ENCODE measurements at places on chromosomes 2 and 18. TPM values are rescaled to one million over a fixed set of nuclear protein-coding genes. Genes with fewer than 3 reads are reported as not detected.
A peak's percentile ranks its signal among the peaks of the same experiment; 100 is the strongest.

DNA sequence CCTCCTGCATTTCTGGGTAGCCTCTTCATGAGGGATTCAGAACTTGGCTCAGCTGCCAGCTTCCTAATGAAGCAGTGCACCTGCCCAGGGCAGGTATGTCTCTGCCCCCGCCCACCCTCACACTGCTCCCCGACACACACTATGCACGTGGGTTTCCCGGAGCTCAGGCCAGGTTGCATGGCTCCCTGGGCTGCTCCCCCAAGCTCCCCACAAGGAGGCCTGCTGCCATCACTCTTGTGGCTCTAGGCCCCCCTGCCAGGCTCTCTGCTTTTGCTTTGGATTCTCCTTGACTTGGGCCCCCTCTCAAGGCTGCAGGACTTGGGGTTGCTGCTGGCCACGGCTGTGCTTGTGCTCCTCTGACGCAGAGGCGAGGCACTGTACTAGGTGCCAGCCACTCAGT is 43.6 kb downstream of the ADD2 start:
- no peak for DNase-seq

BOLA3 gene
- 37.3 TPM for total RNA-seq

DNA sequence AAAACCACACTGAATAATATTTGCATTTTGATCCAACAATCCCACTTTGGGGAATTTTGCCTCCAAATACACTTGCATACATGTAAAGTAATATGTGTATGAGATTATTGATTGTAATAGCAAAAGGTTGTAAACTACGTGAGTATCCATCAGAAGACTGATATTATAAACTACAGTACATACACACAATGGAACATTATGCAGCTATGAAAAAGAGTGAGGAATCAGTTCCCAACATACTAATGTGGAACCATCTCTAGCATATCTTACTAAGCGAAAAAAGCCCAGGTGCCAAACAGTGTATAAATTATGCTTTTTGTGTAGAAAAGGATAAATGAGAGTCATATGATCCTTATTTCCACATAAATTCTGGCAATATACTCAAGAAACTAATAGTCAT is 16.0 kb upstream of the C2orf74 start:
- DNase-seq: no peak

DNA sequence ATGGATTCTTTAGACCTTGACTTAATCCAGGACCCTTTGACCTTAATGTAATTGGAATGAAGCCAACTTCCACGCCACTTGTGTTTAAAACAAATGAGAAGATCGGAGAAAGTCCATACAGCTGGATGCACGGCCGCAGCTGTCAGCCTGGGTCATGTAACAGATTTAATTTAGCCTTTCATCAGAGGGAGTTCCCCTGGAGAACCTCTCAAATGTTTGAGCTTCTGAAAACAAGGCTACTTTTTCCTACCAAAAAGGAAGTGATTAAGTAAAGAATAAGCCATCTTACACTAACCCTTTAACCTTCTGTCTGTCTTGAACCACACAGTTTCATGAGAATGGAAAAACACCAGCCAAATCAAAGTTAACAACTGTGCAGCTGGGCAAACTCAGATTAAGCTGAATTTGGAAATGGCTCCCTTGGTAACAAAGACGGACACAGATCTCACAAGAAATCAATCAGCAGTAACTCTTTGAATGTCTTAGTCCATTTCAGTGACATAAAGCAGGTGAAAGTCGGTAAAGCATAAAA is 103.6 kb downstream of the DOCK10 start:
- DNase-seq: no peak

- DNase-seq: no peak
Observed at GRCh38 chr18:23885750-23886149, 128.8 kb upstream of the TTC39C start.

DNA sequence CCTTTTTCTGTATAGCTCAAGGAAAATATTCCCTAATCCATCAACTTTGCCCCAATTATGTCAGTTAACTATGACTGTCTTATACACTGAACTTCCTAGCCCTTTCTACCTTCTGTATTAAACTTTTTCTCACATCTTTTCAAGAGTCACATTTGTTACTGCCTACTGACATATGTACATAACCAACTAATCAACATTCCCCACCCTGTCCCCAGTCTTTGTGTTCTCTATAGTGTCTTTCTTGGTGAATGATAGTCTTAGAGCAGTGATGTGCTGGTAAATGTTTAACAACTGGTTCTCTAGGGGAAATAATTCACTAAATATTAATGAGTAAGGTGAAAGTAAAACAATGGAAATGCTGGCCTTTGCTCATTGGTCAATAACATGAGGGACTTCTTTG is 61.6 kb upstream of the PIK3C3 start:
- DNase-seq: no peak

DNA sequence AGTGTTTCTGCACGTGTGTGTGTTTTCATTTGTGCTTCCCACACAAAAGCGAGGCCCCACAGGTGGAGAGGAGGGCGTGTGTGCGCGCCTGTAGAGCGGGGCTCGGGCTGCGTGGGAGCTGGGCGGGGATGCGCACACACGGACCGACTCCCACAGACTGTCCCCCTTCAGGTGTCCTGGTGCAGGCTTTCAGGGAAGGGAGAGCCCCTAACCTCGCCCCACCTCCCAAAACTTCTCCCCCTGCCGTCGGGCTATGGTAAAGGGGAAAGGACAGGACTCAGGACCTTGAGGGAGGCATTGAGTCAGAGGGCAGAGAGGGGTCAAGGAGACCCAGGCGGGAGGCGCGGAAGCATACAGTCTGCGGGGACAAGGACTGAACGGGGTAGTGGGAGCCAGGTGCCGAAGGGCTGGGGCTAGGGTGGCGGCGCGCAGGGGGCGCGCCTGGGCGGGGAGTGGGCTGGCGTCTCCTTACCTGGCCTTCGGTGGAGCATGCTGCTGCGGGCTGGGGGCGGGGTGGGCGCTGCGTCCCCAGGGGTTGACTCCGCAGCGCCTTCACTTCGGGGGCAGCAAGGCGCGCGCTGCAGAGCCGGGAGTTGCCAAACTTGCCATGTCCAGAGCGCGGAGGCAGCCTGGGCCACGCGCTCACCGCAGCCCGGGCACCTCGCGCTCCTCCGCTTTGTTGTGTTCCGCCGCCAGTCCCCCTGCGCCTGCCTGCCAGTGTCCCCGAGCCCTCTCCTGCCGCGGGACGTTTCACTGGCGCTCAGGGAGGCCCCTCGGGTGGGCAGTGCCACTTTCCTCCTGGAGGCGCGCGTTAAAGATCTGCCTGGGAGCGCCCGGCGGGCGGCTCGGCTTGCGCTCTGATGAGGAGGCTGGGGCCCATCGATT is 302.0 kb downstream of the NCKAP5 start:
- DNase-seq: no peak

ILKAP gene
- 50.7 TPM for total RNA-seq

CHRNG gene
- total RNA-seq: not detected

- DNase-seq: no peak
Observed at GRCh38 chr18:2850816-2851215, 4.0 kb downstream of the EMILIN2 start.

DNA sequence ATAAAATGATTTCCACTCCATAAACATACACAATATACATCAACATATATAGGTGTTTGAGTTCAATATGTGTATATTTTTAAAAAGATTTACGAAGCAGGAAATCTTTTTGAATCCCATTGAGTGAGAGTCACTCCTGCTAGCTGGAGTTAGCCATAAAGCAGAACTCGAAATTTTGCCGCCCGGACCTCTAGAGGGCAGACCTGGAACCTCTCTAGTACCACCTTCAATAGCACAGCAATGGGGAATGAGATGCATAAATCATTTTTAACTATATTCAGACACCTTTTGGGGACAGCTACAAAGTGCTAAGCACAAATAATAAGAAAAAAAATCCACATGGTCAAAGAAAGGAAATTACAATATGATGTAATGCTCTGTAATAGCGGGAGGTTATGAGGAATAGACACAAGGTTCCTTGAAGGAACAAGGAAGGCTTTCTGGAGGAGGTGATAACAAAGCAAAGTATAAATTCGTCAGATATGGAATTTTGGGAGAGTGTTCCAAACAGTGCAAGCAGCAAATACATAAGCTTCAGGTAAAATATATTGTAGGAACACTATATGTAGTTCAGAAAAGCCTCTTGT is 533.4 kb downstream of the ERBB4 start:
- DNase-seq: peak; percentile 58

GRCh38 chr2:61726456-61727209 is 127.2 kb downstream of the FAM161A start:
- no peak for DNase-seq

PRSS56 gene
- not detected for total RNA-seq

- DNase-seq: no peak
Observed at GRCh38 chr2:40841856-40842255, 390.0 kb upstream of the SLC8A1 start.

- no peak for DNase-seq
Observed at GRCh38 chr2:96532641-96533291, 3.8 kb upstream of the ARID5A start.

DSG2 gene
- not detected for total RNA-seq

GRCh38 chr2:164535280-164536025 is 85.8 kb downstream of the GRB14 start:
- no peak for DNase-seq

DNA sequence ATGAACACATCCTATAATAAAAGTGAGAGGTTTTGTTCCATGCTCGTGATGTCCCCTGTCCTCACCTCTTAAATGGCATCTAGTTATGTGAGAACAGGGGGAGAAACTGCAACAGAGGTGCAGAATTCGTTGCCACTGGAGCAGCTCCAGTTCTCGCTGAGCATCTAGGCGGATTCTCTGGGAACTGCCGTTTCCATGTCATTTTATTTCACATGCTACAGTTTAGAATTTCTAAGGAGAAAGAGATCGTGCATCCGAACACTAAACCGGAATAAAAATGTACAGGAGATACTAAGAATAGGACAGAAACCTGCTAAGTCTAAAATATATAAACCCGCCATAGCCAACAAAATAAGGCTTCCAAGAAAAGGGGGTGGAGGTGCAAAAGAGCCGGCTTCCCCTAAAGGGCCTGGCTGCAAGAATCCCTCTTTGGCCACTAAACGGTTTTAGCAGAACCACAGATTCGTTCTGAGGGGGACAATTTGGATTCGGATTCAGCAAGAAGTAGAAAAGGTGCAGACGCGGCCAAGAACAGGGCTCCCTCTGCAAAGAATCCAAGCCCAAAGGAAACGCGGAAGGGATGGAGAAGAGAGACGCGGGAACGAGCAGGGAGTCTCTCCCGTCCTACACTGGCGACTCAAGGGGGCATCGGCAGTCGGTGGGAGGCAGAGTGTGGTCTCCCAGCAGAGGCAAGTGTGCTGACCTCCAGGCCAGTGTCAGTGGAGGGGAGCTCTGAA is 1.3 kb downstream of the TMEM163 start:
- no peak for DNase-seq

NT5DC4 gene
- total RNA-seq: not detected

GRCh38 chr2:35410431-35411061 is 945.0 kb upstream of the CRIM1 start:
- DNase-seq: peak; percentile 82
